WTC11 (cell line): ENCODE measurements at places on chromosomes 7 and 10. TPM values are rescaled to one million over a fixed set of nuclear protein-coding genes. Genes with fewer than 3 reads are reported as not detected.

GRCh38 chr10:114679552-114679951 is 21.5 kb upstream of the ABLIM1 start:
- H3K4me3 ChIP-seq, result no peak overlapping the region
- H3K36me3 ChIP-seq, result no peaks in the 10 kb centered on the region
- DNase-seq, result no peak
- H3K4me1 ChIP-seq, result no peaks in the 10 kb centered on the region
- H3K27me3 ChIP-seq, result no peaks in the 10 kb centered on the region; the same call in 1 of the 2 replicates

CALHM2 gene
- 1.8 to 2.4 TPM (median 1.9 TPM) in 3 replicates for total RNA-seq

GRCh38 chr7:12431886-12432556 is 28.4 kb upstream of the VWDE start:
- peaks cover 41% of the 10 kb centered on the region for H3K36me3 ChIP-seq
- H3K4me3 ChIP-seq, result no peak overlapping the region
- peak; percentile 49 for DNase-seq
- 0 out of 2 replicates have a peak overlapping the region, but pooled peaks have one; percentile 29 for H3K27ac ChIP-seq
- peaks cover 40% of the 10 kb centered on the region for H3K4me1 ChIP-seq

CNPY1 gene
- total RNA-seq, result 0.09 TPM in 2 of 3 replicates, not detected in the other

LGI1 gene
- not detected in 3 replicates for total RNA-seq

DNA sequence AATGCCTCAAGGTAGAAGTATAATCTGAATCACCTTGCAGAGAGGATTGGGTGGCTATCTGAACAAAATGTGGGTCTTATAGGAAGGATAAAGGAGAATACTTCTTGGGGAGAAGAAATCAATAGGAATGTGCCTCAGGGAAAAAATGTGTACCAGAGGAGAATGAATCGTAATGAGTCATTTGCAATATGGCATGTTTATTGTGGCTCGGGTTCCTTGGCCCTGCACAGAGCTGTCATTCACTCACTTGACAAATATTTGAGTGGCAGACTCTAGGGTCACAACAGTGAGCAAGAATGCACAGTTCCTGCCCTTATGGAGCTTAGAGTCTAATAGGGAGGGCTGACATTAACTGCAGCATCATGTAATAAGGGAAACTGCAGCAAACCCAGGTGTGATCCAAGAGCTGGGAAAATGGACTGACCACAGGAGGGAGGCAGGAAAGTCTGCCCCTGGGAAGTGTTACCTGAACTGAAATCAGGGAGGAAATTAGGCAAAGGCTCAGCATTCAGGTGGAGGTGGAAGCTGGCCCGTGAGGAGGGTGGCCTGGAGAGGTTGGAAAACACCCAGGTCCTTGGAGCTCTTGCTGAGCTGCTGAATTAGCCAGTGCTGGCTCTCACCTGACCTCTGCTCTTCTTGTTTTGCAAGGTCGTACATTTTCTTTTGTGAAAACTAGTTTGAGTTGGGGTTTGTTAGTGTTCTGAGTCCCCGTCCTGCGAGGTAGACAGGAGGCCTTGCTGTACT is 203.9 kb downstream of the FRMD4A start:
- DNase-seq, result no peak
- H3K27ac ChIP-seq, result no peak overlapping the region

- no peaks in the 10 kb centered on the region for H3K36me3 ChIP-seq
- no peak overlapping the region for H3K27ac ChIP-seq
Measured at GRCh38 chr7:19322002-19322401, 176.8 kb upstream of the FERD3L start.

GRCh38 chr7:131879424-131879823 is 323.0 kb upstream of the PODXL start:
- peaks cover 9% of the 10 kb centered on the region for H3K4me1 ChIP-seq
- no peak overlapping the region for H3K4me3 ChIP-seq
- DNase-seq, result no peak
- peaks cover 6% of the 10 kb centered on the region for H3K27me3 ChIP-seq
- H3K27ac ChIP-seq, result no peak overlapping the region
- no peaks in the 10 kb centered on the region for H3K36me3 ChIP-seq

- no peak overlapping the region for H3K4me3 ChIP-seq
- peaks cover 9% of the 10 kb centered on the region for H3K4me1 ChIP-seq
- DNase-seq, result no peak
Measured at GRCh38 chr10:104345941-104346340, 7.7 kb upstream of the ITPRIP start.

GPR15LG gene
- total RNA-seq, result not detected in 3 replicates

GSTO2 gene
- total RNA-seq, result 10.7 to 18.7 TPM (median 17.6 TPM) in 3 replicates

DNA sequence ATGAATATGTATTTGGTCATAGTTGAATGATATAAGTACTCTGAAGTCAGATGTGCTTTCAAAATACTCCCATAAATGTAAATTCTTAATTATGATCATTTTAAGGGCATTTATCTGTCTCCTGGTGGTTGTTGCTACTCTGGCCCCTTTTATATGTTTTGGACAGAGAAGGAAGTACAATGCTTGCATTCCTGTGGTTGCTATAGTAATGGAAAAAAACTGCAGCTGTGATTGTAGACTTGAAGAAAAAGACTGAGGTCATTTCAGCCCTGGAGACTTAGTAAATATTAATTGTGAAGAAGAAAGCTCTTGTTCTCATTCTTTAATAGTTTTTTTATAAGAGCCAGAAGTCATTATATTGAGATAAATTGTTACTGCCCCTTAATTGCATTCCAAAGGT is 70.2 kb upstream of the FERD3L start:
- H3K4me1 ChIP-seq, result no peaks in the 10 kb centered on the region
- H3K27ac ChIP-seq, result no peak overlapping the region
- H3K4me3 ChIP-seq, result no peak overlapping the region
- no peaks in the 10 kb centered on the region for H3K36me3 ChIP-seq

C1QL3 gene
- total RNA-seq, result 1.7 to 2.6 TPM (median 2.2 TPM) in 3 replicates

PRPS1L1 gene
- total RNA-seq, result not detected in 3 replicates

SLC29A3 gene
- total RNA-seq, result 9.2 to 11.1 TPM (median 11.0 TPM) in 3 replicates

TFPI2 gene
- total RNA-seq, result 7.8 to 10.4 TPM (median 8.7 TPM) in 3 replicates

DNA sequence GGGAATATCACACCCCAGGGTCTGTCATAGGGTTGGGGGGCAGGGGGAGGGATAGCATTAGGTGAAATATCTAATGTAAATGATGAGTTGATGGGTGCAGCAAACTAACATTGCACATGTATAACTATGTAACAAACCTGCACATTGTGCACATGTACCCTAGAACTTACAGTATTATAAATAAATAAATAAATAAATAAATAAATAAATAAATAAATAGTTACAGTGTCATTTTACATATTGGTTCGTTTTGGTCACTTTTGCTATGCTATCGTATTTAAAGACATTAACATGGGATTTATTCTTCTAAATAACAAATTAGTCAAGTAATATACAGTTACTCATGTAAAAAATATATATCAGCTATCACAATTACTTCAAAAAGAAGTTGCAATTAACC is 228.7 kb downstream of the HECW1 start:
- H3K4me1 ChIP-seq, result no peaks in the 10 kb centered on the region
- H3K27ac ChIP-seq, result no peak overlapping the region
- 0 out of 2 replicates have a peak, but pooled peaks cover 3% of the 10 kb centered on the region for H3K36me3 ChIP-seq
- no peak for DNase-seq
- no peaks in the 10 kb centered on the region for H3K27me3 ChIP-seq

- H3K27me3 ChIP-seq, result no peaks in the 10 kb centered on the region
- no peaks in the 10 kb centered on the region for H3K36me3 ChIP-seq
Measured at GRCh38 chr7:137091396-137091795, 222.9 kb downstream of the CHRM2 start.

AVL9 gene
- 52.7 to 55.6 TPM (median 53.2 TPM) in 3 replicates for total RNA-seq

FRMPD2 gene
- total RNA-seq, result 0.73 to 1.3 TPM (median 1.1 TPM) in 3 replicates

PON3 gene
- 0.37 to 0.62 TPM (median 0.42 TPM) in 3 replicates for total RNA-seq

DNA sequence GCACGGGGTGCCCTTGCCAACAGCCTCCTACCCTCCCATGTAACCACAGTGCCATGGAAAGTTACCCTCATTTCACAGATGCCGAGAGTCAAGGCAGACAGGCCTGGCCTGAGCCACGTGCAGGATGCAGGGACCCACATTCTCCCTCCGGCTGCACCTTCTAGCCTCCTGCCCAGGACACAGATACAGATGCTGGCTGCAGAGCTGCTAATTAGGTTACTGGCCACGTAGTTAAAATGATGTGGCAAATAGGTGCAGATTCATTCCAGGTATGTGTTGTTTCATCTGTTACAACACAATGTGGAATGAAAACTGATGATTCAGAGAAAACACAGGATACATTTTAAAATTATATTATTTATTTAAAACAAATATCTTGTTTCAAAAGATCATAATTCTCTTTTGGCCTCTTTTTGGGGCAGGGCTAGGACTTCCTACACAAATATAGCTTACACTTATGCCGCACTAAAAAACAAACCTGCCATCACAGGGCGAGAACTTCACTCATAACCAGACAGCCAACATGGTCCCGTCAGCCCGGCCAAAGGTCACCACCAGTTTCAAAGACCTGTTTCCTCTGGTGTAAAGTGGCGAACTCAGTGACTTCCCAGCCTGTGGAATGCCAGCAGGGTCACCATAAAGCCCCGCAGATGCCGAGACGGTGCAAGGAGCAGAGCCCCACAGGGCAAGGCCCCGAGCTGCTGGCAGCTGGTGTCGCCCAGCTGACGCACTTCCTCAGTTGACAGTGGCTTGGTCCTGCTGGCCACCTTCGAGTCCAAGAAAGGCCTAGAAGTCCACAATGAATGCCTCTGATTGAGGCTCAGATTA is 83.5 kb downstream of the TNS3 start:
- no peak for DNase-seq
- H3K27me3 ChIP-seq, result no peaks in the 10 kb centered on the region; the same call in 1 of the 2 replicates
- no peaks in the 10 kb centered on the region for H3K36me3 ChIP-seq
- H3K27ac ChIP-seq, result 0 out of 2 replicates have a peak overlapping the region, but pooled peaks have one; percentile 61
- peaks cover 58% of the 10 kb centered on the region for H3K4me1 ChIP-seq

MET gene
- total RNA-seq, result 9.4 to 12.8 TPM (median 11.6 TPM) in 3 replicates

- H3K36me3 ChIP-seq, result no peaks in the 10 kb centered on the region
- no peak overlapping the region for H3K27ac ChIP-seq
- H3K27me3 ChIP-seq, result no peaks in the 10 kb centered on the region; the same call in 1 of the 2 replicates
- DNase-seq, result no peak
Measured at GRCh38 chr7:30968294-30968693, 4.5 kb downstream of the GHRHR start.

- H3K4me1 ChIP-seq, result peaks cover 6% of the 10 kb centered on the region
- H3K27me3 ChIP-seq, result no peaks in the 10 kb centered on the region
- no peak overlapping the region for H3K4me3 ChIP-seq
- no peak for DNase-seq
- H3K36me3 ChIP-seq, result no peaks in the 10 kb centered on the region
Measured at GRCh38 chr7:124674451-124674850, 91.1 kb downstream of the GPR37 start.

ARHGEF5 gene
- 80.1 to 115 TPM (median 104 TPM) in 3 replicates for total RNA-seq

DNA sequence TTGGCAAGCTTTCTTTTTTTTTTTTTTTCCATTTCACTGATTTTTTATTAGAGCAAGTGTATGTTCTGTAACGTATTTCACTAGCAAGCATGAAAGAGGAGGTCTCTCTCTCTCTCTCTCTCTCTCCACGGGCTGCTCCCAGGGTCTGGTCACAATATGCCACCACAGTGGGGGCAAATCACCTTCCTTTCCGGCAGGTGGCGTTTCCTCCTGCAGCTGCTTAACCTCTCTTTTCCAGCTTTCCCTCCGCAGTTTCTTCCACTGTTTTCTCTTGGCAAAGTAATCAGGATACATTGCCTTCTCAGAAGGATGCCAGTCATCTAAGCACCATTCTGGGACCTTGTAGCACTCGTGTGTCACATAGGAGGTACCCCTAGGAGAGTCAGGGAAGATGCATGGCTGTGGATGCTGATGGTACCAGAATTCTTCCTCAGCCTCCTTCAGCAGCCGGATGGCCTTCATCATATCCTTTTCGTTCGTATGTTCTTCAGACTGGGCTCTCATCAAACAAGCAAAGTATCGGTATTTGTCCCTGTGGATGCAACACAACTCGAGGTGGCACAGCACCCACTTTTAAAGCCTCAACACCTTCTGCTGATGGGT is 197.3 kb upstream of the PODXL start:
- peaks cover 13% of the 10 kb centered on the region; the same call in 1 of the 2 replicates for H3K36me3 ChIP-seq
- peaks cover 2% of the 10 kb centered on the region; the same call in 1 of the 2 replicates for H3K27me3 ChIP-seq
- no peak overlapping the region for H3K4me3 ChIP-seq
- no peak overlapping the region for H3K27ac ChIP-seq
- H3K4me1 ChIP-seq, result peaks cover 13% of the 10 kb centered on the region

GRCh38 chr7:67912437-67912836 is 915.8 kb downstream of the TYW1 start:
- peaks cover 42% of the 10 kb centered on the region for H3K4me1 ChIP-seq
- H3K27ac ChIP-seq, result no peak overlapping the region
- DNase-seq, result no peak
- no peak overlapping the region for H3K4me3 ChIP-seq

- peak overlapping the region; percentile 31 for H3K4me3 ChIP-seq
- peaks cover 46% of the 10 kb centered on the region for H3K4me1 ChIP-seq
- no peak for DNase-seq
Measured at GRCh38 chr10:15473396-15473767, 102.3 kb upstream of the FAM171A1 start.

- H3K27me3 ChIP-seq, result no peaks in the 10 kb centered on the region; the same call in 1 of the 2 replicates
- H3K27ac ChIP-seq, result no peak overlapping the region
- no peak for DNase-seq
- no peak overlapping the region for H3K4me3 ChIP-seq
Measured at GRCh38 chr7:4066626-4067475, 615.2 kb upstream of the FOXK1 start.

GRCh38 chr10:82056391-82056790 is 181.4 kb downstream of the NRG3 start:
- no peak overlapping the region for H3K27ac ChIP-seq
- H3K4me3 ChIP-seq, result no peak overlapping the region
- no peak for DNase-seq
- H3K36me3 ChIP-seq, result no peaks in the 10 kb centered on the region

DNA sequence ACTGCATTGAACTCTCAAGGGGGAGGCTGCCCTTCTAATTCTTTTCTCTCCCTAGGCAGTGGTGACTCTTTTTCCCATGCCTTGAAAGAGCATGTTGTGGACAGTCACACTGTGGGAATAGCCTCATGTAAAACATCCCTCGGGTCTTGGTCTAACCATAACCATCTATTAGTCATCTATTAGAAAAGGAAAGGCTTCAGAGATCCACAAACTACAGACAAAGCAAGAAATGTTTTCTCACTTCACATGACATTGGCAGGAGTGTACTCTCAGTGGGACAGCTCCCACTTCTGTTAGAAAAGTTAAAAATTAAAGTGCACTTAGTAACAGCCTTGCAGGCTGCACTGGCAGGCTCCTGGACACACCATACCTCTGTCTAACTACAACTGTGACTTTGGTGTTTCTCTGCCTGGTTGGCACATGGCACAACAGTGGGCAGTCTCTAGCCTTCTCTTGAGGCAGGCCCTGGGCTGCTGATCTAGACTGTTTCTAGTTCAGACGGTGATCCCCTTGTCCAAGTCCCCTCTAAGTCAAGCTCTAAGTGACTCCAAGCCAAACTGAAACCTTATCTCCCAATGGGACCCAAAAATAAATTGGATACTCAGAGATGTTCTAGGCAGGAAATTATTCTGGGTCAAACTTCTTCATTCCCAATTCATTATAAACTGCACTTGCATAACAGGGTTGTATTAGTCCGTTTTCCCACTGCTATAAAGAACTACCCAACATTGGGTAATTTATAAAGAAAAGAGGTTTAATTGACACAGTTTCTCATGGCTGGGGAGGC is 57.9 kb upstream of the ITGB1 start:
- no peaks in the 10 kb centered on the region for H3K27me3 ChIP-seq
- H3K4me1 ChIP-seq, result peaks cover 10% of the 10 kb centered on the region
- no peak overlapping the region for H3K27ac ChIP-seq
- H3K36me3 ChIP-seq, result no peaks in the 10 kb centered on the region
- H3K4me3 ChIP-seq, result no peak overlapping the region
- no peak for DNase-seq
